CD8-positive, alpha-beta memory T cell (primary cell): ENCODE measurements at places on chromosomes 5 and 9. TPM values are rescaled to one million over a fixed set of nuclear protein-coding genes. Genes with fewer than 3 reads are reported as not detected.

- H3K27me3 ChIP-seq = no peaks in the 10 kb centered on the region
- H3K36me3 ChIP-seq = no peaks in the 10 kb centered on the region
- no peaks in the 10 kb centered on the region for H3K4me1 ChIP-seq
- DNase-seq = no peak
- no peak overlapping the region for H3K4me3 ChIP-seq
Measured at GRCh38 chr9:90881648-90882047, 80.0 kb downstream of the SYK start.

GRCh38 chr9:107249131-107249533 is 33.9 kb upstream of the RAD23B start:
- H3K4me1 ChIP-seq = peaks cover 6% of the 10 kb centered on the region
- no peaks in the 10 kb centered on the region for H3K27me3 ChIP-seq
- H3K27ac ChIP-seq = no peak overlapping the region
- no peak for DNase-seq
- H3K4me3 ChIP-seq = no peak overlapping the region
- no peaks in the 10 kb centered on the region for H3K36me3 ChIP-seq

- peak overlapping the region; percentile 90 for H3K27ac ChIP-seq
- H3K27me3 ChIP-seq = no peaks in the 10 kb centered on the region
- no peak for DNase-seq
- H3K4me1 ChIP-seq = peaks cover 73% of the 10 kb centered on the region
- no peaks in the 10 kb centered on the region for H3K36me3 ChIP-seq
- H3K4me3 ChIP-seq = peak overlapping the region; percentile 73
Measured at GRCh38 chr9:92965759-92966517, 18.6 kb downstream of the FGD3 start.

DNA sequence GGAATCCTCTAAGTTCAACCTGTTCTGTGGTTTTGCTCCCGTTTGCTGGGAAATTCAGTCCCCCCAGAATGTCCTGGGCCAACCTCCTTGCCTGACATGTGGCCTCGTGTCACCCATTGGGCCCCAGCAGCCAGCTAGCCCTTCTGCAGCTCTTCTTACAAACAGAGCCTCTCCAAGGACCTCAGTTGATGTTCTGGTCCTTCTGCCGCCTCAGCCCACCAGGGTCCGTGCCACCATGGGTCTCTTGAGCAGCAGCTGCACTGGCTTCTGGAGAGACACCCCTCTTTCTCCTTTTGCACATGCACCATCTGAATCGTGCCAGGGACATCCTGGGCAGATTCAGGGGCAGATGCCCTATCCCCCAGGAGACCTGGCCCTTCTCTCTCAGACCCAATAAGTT is 85.0 kb downstream of the LMX1B start:
- peaks cover 6% of the 10 kb centered on the region for H3K27me3 ChIP-seq
- no peak overlapping the region for H3K27ac ChIP-seq
- no peak for DNase-seq
- H3K4me1 ChIP-seq = no peaks in the 10 kb centered on the region

DNA sequence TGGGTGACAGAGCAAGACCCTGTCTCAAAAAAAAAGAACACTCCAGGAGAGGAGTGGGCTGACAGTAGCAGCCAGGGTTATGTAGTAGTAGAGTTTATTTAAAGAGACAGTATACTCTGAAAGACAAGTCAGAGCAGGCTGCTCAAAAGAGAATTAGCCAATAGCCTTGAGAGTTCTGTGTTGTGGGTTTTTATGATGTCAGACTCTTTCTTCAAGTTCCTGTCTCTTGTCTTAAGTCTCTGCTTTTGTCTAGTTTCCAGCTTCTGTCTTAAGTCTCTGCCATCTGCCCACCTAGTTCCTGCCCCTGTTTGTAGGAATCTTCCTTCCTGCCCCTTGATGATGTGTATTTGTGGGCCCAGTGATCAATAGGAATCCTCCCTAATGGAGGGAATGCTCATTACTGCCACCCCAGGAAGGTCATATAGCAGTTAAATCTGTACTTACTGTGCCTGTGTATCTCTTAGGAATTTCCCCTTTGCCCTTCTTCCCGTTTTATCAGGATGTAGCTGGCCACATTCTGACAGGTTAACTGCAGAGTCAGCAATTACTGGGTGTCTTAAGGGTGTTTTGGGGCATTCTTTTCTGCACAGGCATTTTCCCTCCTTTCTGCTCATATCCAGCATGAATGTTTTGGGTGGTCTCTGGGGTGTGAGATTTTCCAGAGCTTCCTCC is 580.5 kb upstream of the SGCD start:
- H3K4me1 ChIP-seq = no peaks in the 10 kb centered on the region
- no peaks in the 10 kb centered on the region for H3K27me3 ChIP-seq
- H3K4me3 ChIP-seq = no peak overlapping the region

- no peaks in the 10 kb centered on the region for H3K27me3 ChIP-seq
- H3K4me1 ChIP-seq = no peaks in the 10 kb centered on the region
- no peak for DNase-seq
- H3K27ac ChIP-seq = no peak overlapping the region
- no peaks in the 10 kb centered on the region for H3K36me3 ChIP-seq
- H3K4me3 ChIP-seq = no peak overlapping the region
Measured at GRCh38 chr5:119166026-119166425, 95.1 kb downstream of the DMXL1 start.

RASGEF1C gene
- total RNA-seq = not detected
